ENCODE measurements at places on chromosomes 5 and 9.

GRCh38 chr9:530681-531080 is 310.8 kb upstream of the DMRT1 start:
- no peak for DNase-seq

DNA sequence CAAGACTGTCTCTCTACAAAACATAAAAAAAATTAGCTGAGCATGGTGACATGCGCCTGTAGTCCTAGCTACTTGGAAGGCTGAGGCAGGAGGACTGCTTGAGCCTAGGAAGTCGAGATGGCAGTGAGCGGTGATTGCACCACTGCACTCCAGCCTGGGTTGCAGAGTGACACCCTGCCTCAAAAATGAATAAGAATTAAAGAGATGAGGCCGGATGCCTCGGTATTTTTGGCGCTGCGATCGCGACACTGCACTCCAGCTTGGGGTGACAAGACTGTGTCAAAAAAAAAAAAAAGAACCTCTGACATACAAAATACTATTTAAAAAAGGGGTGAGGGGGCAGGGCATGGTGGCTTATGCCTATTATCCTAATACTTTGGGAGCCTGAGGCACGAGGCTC is 7.3 kb downstream of the GPBP1 start:
- DNase-seq: peak; percentile 53

- DNase-seq: no peak
Measured at GRCh38 chr9:98607152-98607551, 101.6 kb downstream of the GABBR2 start.

GRCh38 chr5:147784146-147784987 is 1.8 kb upstream of the JAKMIP2 start:
- no peak for DNase-seq

DNA sequence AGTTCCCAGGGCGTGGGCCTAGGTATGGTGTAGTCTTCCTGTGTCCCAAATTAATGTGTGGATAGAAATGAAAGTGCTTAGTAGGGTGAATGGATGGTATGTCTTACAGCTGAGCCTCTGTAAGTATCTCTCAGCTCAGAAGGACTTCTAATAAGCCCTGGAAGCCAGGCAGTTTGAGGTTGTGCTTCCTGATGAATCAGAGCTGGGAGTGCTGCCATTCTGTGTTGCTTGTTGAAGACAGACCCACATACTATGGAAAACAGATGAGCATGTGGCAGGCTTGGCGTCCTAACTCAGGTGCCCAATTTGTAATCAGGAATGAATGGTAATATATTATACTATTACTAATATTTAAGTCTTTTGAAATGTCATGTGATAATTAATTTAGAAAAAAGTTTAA is 69.8 kb downstream of the CMYA5 start:
- no peak for DNase-seq

- no peak for DNase-seq
Measured at GRCh38 chr5:171520300-171521174, 101.1 kb downstream of the FGF18 start.

DNA sequence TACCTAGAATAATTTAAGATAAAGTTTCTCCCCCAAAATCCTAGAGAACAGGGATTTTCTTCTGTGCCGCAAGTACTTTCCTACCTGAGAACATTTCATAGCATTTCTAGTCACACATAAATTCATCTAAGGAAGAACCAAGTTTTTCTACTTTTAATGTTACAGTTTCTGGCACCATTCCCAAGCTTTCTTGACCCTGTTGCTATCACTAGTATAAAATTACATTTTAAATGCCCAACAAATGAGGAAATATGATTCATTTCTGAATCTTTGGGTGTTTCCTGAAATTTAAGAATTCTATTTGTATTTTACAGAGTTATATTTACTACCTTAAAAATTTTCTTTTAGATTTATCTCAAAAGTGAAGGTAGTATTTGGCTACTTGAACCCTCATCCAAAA is 137.8 kb downstream of the LPAR1 start:
- DNase-seq: no peak

DNA sequence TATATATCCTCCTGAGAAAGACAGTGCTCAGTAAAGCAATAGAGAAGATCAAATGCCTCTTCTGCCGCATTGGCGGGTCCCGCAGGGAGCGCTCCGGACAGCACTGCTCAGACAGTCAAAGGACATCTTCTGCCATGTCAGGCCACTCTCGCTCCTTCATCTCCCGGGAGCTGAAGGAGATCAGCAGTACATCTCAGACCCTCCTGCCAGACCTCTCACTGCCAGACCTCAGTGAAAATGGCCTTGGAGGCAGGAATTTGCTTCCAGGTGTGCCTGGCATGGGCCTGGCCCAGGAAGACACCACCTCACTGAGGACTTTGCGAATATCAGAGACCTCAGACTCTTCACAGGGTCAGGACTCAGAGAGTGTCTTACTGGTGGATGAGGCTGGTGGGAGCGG is 12.2 kb downstream of the PTGER4 start:
- no peak for DNase-seq

- no peak for DNase-seq
Measured at GRCh38 chr5:138241688-138242571, 28.8 kb upstream of the CDC23 start.

GRCh38 chr5:68430279-68430678 is 214.7 kb downstream of the PIK3R1 start:
- DNase-seq: no peak

- no peak for DNase-seq
Measured at GRCh38 chr5:88130211-88130815, 138.3 kb downstream of the TMEM161B start.

- no peak for DNase-seq
Measured at GRCh38 chr5:132506094-132506692, 15.6 kb upstream of the IRF1 start.

GRCh38 chr5:73897893-73898292 is 271.9 kb downstream of the ARHGEF28 start:
- no peak for DNase-seq

DNA sequence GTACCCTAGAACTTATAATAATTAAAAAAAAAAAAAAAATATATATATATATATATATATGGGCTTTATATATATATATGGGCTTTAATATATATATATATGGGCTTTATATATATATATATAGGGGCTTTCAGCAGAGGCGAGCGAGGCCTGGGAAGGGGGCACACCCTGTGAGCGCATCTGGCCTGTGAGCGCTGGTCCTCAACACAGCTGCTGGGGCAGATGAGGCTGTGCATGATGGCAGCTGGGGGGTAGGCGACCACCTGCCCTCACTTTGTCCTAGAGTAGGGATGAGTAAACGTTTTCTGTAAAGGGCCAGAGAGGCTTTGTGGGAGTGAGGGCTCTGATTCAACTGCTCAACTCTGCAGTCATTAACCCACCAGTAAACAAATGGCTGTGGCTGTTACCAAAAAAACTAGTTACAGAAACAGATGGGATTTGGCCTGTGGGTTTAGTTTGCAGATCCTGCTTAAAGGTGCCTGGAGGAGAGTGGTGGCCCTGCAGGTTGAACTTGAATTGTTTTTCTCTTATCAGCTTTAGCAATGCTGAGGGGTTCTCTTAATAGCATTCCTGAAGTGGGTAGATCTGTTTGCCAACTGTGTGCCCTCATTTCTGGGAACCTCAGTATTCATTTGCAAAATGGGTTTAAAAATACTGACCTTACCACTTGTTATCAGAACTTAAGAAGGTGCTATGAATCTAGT is 88.1 kb upstream of the EPB41L4B start:
- no peak for DNase-seq

GRCh38 chr5:62038024-62038423 is 268.0 kb upstream of the KIF2A start:
- DNase-seq: no peak

DNA sequence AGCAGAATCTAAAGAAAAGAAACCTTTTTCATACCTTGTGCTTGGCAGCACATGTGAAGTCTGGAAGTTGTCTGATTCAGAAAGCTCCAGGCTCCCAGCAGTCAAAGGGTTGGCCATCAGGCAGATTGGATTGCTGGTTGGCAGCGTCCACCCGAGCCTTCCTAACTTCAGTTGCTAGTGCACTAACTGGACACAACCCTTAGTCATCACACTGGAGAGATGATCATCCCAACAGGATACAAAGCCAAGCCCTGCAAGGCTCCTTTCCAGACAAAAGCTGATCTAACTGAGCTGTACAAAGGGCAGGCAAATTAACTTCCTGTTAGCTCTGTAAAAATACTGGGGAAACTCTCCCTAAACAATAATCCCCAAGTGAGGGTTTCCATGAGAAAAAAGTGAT is 185.6 kb downstream of the SNX18 start:
- DNase-seq: no peak

- DNase-seq: no peak
Measured at GRCh38 chr9:112885324-112885723, 5.4 kb downstream of the SLC46A2 start.

DNA sequence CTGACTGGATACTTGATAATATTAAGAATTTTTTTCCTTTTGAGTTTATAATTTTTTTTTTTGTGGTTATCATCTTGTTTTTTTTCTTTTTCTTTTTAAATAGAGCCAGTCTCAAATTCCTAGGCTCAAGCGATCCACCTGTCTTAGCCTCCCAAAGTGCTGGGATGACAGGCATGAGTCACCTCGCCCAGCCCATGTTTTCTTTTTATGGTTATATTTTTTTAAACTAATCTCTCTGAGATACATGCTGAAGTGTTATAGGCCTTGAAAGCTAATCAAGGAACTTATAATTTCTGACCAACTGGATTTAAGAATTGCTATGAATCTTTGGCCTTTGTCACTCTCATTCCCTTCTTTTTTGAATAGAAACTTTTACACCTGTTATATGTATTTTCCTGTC is 6.8 kb upstream of the AMACR start:
- DNase-seq: no peak

DNA sequence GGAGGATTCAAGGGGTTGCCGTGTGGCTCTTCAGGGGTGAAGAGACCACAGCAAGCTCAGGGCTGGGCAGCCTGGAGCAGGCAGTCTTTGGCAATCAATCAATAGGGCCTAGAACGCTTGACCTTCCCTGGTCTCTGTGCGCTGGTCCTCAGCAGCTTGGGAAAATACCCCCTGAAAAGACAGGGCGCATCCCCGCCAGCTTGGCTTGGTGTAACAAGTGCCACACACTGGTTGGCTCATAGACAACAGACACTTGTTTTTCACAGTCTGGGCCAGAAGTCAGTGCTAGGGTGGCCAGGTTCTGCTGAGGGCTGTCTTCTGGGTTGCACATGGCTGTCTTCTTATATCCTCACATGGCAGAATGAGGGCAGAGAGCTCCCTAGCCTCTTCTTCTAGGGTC is 141.1 kb downstream of the HSD17B3 start:
- DNase-seq: no peak

DNA sequence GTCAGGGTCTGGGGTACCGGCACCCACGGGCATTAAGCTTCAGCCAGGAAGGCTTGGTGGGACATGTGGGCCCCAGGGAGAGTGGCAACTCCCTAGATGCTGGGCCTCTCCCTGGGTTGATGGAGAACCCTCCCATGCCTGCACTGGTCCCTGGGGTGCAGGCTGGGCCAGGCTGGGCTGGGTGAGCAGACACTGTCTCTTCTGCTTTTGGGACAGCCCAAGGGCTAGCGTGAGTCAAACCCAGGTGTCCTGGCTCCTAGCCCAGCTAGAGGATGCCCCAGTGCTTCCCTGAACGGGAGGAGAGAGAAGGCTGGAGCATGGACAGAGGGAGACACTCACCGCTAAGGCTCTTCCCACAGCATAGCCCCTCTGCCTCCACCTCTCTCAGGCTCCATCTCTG is 5.7 kb upstream of the AQP7 start:
- no peak for DNase-seq

- DNase-seq: no peak
Measured at GRCh38 chr9:3478549-3478953, 47.2 kb downstream of the RFX3 start.

- DNase-seq: no peak
Measured at GRCh38 chr5:178389026-178389729, 156.6 kb upstream of the PHYKPL start.

DNA sequence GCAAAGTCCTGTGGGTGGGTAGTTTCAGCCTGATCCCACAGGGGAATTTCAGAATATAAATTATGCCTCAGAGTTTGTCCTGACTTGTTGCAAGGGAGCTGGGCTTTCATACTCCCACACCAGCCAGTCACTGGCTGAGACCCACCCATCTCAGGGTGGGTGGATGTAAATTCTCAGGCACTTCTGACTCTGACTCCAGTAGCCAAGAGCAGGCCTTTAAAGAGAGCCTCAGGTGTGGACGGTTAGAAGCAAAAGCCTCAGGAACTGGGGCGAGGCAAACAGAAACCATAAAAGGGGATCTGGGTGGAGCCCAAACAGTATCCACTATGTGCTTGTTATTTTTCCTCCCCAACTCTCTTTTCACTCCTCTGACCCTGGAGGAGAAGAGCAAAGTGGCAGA is 28.6 kb upstream of the FBXW11 start:
- DNase-seq: no peak

- DNase-seq: peak; percentile 60
Measured at GRCh38 chr9:38417003-38417945, 7.0 kb downstream of the IGFBPL1 start.

- DNase-seq: no peak
Measured at GRCh38 chr9:92610470-92611420, 59.2 kb downstream of the IPPK start.

DNA sequence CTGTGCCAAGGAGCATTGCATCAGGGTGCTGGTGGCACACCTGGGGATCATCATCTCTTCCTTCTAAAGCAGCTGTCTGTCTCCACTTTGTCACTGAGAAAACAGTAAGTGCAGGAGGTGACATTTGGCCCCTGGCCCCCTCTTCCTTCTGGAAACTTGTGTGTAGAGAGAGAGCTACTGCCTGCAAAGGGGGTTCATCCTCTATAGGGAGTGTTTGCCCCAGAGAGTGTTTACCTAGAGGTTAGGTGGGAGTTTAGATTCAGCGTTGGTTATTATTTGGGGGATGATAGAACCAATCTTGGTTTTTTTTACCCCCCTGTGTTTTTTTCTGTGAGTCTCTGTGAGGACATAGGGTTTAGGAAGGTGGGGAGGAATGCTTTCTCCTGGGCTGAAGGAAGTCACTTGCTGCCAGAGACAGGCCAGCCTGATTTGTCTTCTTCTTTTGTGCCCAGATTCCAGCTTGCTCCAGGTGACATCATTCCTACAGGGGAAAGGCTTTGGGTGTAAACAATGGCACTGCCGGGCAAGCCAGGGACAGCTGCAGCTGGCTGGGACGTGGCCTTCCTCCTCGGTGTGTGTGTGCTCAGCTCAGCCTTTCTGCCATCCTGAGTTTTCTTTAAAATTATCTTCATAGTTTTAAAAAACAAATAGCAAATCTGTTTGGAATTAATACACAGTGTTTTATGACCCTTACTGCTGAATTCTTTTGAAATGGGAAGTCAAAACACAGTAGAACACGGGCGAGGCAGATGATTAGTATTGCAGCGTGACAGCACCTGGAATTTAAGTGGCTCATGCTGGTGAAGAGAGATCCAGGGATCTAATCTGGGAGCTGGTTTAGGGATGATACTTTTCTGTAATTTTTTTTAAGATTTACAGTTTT is 24.5 kb downstream of the PRRC2B start:
- no peak for DNase-seq

GRCh38 chr5:34886392-34887119 is 28.7 kb downstream of the RAD1 start:
- DNase-seq: no peak

GRCh38 chr9:134217431-134218210 is 53.3 kb upstream of the RNU6ATAC start:
- no peak for DNase-seq

- DNase-seq: peak; percentile 59
Measured at GRCh38 chr9:34430843-34431437, 27.4 kb downstream of the FAM219A start.

All from activated CD8-positive, alpha-beta memory T cell treated with anti-CD3 and anti-CD28 coated beads, Interleukin-2, amount 10 ng/mL, durations not matched to agents 7 days and 5 days (primary cell).